IMR-90 (cell line): ENCODE measurements at places on chromosomes 16 and 17. TPM values are rescaled to one million over a fixed set of nuclear protein-coding genes. Genes with fewer than 3 reads are reported as not detected.

GRCh38 chr17:15650741-15651582 is 31.5 kb upstream of the FBXW10B start:
- DNase-seq: no peak

GRCh38 chr17:49151996-49152395 is 19.4 kb downstream of the B4GALNT2 start:
- no peak for DNase-seq

GRCh38 chr17:34639706-34640425 is 60.5 kb downstream of the TMEM132E start:
- DNase-seq: no peak

- no peak for DNase-seq
Observed at GRCh38 chr17:43737722-43738121, 20.9 kb downstream of the SOST start.

DNA sequence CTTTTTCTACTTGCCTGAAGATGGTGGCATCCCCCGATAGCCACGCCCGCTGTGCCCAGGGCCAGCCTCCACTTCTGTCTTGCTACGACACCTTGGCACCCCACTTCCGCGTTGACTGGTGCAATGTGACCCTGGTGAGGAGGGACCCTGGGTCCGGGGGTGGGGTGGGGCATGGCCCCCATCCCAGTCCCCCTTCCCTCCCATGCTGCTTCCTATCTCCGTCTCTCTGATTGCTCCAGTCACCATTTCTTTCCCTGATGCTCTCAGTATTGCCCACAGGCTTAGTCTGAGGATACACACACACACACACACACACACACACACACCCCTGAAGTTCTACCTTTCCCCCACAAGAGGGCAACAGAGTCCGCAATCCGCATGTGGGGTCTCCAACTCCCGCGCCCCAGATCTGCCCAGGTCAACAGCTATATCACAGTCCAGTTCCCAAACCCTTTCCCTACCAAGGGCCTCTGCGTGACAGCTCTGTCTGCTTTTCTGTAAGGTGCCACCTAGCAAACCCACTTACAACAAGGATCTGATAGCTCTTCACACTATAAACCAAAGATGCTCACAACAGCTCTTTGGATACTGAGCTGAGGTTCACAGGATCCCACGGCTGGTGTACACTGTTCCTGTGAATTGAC is 3.4 kb downstream of the SGCA start:
- DNase-seq: peak; percentile 74

DNA sequence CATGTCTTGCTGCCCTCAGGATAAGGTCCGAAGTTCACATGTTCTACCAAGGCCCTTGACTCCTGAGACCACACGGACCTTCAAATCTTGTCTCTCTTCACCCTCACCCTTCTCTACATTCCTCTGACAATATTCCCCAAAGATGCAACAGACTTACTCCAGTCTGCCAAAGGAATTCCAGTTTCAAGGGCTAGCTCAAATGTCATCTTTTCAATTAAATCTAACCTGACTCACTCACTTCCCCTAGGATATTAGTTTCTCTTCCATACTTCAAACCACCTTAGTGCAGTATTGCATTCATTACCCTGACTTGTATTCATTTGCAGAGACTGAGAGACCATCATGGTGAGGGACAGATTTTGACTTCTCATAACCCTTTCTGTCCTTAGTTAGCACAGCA is 59.6 kb upstream of the ADCY9 start:
- peak; percentile 43 for DNase-seq

GRCh38 chr17:5921512-5922282 is 148.5 kb upstream of the WSCD1 start:
- DNase-seq: no peak

Gene C16orf74
- polyA plus RNA-seq: 12.2 and 18.5 TPM in 2 replicates
